Karpas-422 (cell line): ENCODE measurements at places on chromosomes 1 and 21. TPM values are rescaled to one million over a fixed set of nuclear protein-coding genes. Genes with fewer than 3 reads are reported as not detected.

The MIXL1 gene
- total RNA-seq = 9.2 and 20.8 TPM in 2 replicates

The CDC42BPA gene
- not detected in 2 replicates for total RNA-seq

The RNU1-2 gene
- total RNA-seq = under 0.01 TPM in 2 replicates

The PRKAA2 gene
- not detected in 2 replicates for total RNA-seq

The WNT4 gene
- not detected in 2 replicates for total RNA-seq

The OPTC gene
- not detected in 2 replicates for total RNA-seq

The PCSK9 gene
- not detected in 2 replicates for total RNA-seq

The OR13G1 gene
- total RNA-seq = not detected in 2 replicates

The RNU1-3 gene
- under 0.01 TPM in 2 replicates for total RNA-seq

DNA sequence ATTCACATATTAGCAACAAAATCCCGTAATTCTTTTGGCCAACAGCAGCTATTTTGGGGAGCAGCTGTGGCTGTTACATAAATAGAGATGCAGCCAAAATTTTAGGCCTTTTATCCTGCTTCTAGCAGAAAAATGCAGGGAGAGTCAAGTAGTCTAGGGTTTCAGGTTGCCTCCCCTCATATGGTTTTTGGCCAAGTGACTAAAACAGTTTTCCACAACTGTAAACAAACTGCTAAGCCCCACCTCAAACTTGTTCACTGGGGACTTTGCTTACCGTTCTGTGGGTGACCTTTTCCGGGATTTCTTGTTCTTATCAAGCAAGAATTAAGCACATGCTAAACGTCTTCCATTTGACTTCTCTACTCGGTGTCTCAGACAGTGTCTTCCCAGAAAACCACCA, 133.4 kb downstream of the EDEM3 start:
- no peak overlapping the region for H3K27ac ChIP-seq
- DNase-seq = no peak
- 0 out of 2 replicates have a peak, but pooled peaks cover 5% of the 10 kb centered on the region for H3K27me3 ChIP-seq
- no peaks in the 10 kb centered on the region for H3K36me3 ChIP-seq
- no peak overlapping the region for H3K4me3 ChIP-seq

GRCh38 chr1:59272507-59272906, 24.4 kb upstream of the FGGY start:
- no peak overlapping the region for H3K27ac ChIP-seq
- DNase-seq = no peak
- no peaks in the 10 kb centered on the region for H3K27me3 ChIP-seq
- peaks cover 21% of the 10 kb centered on the region for H3K4me1 ChIP-seq

GRCh38 chr1:117032681-117033539, 27.2 kb upstream of the TTF2 start:
- H3K27ac ChIP-seq = no peak overlapping the region
- H3K4me1 ChIP-seq = no peaks in the 10 kb centered on the region
- H3K36me3 ChIP-seq = no peaks in the 10 kb centered on the region

DNA sequence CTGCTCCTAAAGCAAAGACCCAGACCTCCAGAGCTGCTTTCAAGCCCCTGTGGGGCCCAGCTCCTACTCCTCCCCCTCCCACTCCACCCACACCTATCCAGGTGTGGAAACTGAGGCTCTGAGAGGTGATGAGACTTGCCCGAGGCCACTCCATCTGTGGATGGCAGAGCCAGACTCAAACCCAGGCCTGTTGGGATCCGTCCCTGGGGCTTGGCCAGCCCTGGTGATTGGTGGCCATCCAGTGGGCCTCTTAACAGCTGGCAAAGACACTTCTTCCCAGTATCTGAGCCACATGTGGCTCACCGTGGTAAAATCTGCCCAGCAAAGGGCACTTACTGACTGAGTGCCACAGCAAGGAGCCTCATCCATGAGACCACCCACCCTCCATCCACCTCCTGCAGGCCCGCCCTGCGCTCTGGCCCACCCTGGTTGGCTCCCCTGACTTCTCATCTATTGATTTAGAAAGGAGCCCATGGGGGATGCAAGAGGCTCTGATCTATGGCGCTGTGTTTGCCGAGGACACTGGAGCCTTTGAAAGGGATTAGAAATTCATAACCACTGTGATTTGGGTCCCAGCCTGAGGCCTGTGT, 398.5 kb downstream of the PTPRU start:
- no peaks in the 10 kb centered on the region for H3K4me1 ChIP-seq
- no peak for DNase-seq

DNA sequence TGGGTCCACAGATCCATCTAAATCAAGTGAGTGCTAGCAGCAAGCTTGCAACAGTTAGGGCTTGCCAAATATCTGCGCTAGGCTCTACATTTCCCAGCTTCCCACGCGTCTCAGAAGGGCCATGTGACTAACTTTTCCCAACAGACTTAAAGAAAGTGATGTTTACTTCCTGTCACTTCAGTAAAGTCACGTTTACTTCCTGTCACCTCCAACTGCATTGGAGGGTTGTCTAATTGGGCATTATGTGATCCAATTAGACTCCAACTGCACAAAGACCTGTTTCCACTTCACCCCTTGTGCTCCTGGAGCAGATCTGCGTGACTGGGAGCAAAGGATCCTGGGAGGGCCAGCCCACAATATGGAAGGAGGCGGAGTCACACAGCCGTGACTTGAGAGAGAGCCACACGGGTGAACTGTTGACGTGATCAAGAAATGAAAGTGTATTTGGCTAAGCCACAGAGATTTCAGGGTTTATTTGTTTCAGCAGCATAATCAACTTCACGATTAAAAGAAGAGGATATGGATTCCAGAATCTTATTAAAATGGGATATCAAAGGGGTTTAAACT, 77.7 kb downstream of the CYYR1 start:
- H3K27me3 ChIP-seq = no peaks in the 10 kb centered on the region
- DNase-seq = no peak
- no peaks in the 10 kb centered on the region for H3K4me1 ChIP-seq
- H3K27ac ChIP-seq = no peak overlapping the region
- no peak overlapping the region for H3K4me3 ChIP-seq

DNA sequence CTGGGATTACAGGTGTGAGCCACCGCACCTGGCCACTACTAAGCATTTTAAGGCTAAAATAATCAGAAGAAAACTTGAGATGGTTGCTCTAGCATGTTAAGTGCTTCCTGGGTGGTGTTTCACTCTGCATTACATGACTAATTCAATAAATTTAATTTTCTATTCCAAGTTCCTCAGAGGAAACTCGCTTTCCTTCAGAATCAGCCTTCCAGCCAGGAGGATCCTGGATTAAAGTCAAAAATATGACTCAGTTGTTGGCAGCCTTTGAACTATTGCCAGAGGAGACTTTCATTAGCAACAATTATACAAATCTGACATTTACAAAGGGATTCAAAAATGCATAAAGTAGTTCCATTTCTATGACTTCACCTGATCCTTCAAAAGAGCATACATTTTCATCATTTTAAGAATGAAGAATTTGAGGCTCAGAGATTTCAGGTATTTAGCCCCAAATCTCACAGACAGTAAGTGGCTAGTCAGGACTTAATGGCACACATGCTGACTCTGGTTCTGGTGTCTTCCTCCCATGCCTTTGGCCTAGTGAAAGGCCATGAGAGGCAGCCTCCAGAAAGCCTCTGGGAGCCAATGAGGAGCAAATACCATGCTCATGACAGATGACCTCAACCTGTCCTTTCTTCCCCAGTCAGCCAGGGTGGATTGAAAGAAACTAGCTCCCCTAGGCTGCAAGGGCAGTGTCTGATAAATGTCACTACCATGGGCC, 115.7 kb downstream of the MAP3K21 start:
- H3K4me3 ChIP-seq = no peak overlapping the region
- no peaks in the 10 kb centered on the region for H3K36me3 ChIP-seq
- H3K27ac ChIP-seq = no peak overlapping the region
- no peaks in the 10 kb centered on the region for H3K27me3 ChIP-seq
- DNase-seq = no peak
- H3K4me1 ChIP-seq = no peaks in the 10 kb centered on the region

- H3K27me3 ChIP-seq = no peaks in the 10 kb centered on the region
- H3K4me1 ChIP-seq = no peaks in the 10 kb centered on the region
- DNase-seq = no peak
- H3K4me3 ChIP-seq = no peak overlapping the region
These were observed 7.4 kb upstream of the EFNA1 start for GRCh38 chr1:155120253-155120652.

- H3K4me1 ChIP-seq = no peaks in the 10 kb centered on the region
- no peaks in the 10 kb centered on the region for H3K27me3 ChIP-seq
- H3K4me3 ChIP-seq = no peak overlapping the region
- no peak for DNase-seq
- H3K36me3 ChIP-seq = no peaks in the 10 kb centered on the region
These were observed 81.6 kb upstream of the TTC34 start for GRCh38 chr1:2882966-2883696.

- no peaks in the 10 kb centered on the region for H3K27me3 ChIP-seq
- no peaks in the 10 kb centered on the region for H3K36me3 ChIP-seq
- no peak overlapping the region for H3K27ac ChIP-seq
- peak; percentile 48 for DNase-seq
These were observed 96.4 kb downstream of the C1orf21 start for GRCh38 chr1:184483101-184483683.

GRCh38 chr1:6274102-6274501, 13.2 kb upstream of the GPR153 start:
- no peak for DNase-seq
- H3K27ac ChIP-seq = no peak overlapping the region
- H3K36me3 ChIP-seq = no peaks in the 10 kb centered on the region
- H3K4me1 ChIP-seq = no peaks in the 10 kb centered on the region
- no peaks in the 10 kb centered on the region for H3K27me3 ChIP-seq
- no peak overlapping the region for H3K4me3 ChIP-seq

DNA sequence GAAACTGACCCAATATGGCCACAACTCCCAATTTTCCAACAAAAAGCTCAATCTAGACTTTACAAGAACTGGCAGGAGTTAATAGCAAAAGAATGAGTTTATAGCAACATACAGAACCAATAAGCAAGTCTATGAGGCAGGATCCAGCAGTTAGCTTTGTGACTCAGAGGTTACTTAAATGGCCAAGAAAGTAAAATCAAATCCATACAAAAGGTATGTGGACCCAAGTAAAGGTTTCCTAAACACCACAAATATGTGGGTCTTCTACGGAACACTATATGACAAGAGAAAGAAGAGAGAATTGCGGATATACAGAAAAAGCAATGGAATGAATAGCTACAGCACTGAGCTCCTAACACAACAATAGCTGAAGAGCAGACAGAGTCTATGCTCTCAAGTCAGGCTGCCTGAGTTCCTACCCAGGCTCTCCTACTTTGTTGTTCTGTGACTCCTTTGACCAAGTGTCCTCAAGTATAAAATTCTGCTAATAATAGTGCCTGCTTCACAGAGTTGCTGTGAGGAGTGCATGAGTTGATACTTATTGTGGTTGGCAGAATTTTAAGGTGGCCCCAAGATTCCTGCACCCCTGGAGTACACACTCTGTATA, 204.3 kb downstream of the SMYD3 start:
- no peak for DNase-seq
- H3K4me1 ChIP-seq = peaks cover 4% of the 10 kb centered on the region; the same call in 1 of the 2 replicates
- no peaks in the 10 kb centered on the region for H3K27me3 ChIP-seq
- no peak overlapping the region for H3K27ac ChIP-seq
- H3K36me3 ChIP-seq = no peaks in the 10 kb centered on the region
- H3K4me3 ChIP-seq = no peak overlapping the region

DNA sequence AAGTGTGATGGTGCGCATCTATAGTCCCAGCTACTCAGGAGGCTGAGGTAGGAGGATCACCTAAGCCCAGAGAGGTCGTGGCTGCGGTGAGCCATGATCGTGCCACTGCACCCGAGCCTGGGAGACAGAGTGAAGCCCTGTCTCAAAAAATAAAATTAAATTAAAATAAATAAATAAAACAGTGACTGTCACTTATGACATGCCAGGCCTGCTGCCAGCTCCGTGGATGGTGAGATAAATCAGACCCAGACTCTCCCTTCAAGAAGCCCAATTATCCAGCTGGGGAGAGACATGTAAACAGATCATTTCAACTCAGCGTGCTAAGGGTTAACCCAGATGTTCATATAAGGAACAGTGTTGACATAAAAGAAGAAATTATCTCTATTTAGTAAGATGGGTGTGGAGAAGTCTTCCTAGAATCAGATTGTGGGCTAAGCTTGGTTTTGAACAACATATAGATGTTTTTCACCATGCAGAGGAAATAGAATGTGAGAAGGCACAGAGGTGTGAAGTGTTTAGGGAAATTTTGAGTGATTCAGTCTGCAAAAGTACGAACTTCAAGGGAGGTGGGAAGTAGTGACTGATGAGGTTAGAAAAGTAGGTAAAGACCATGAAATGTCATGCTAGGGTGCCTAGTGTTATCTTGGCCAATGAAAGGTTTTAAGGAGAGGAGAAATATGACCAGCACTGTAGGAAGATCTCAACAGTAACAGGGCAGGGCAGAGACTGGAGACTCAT, 18.3 kb downstream of the YARS1 start:
- no peak overlapping the region for H3K27ac ChIP-seq
- DNase-seq = peak; percentile 42
- no peaks in the 10 kb centered on the region for H3K27me3 ChIP-seq
- no peak overlapping the region for H3K4me3 ChIP-seq
- H3K4me1 ChIP-seq = peaks cover 8% of the 10 kb centered on the region

DNA sequence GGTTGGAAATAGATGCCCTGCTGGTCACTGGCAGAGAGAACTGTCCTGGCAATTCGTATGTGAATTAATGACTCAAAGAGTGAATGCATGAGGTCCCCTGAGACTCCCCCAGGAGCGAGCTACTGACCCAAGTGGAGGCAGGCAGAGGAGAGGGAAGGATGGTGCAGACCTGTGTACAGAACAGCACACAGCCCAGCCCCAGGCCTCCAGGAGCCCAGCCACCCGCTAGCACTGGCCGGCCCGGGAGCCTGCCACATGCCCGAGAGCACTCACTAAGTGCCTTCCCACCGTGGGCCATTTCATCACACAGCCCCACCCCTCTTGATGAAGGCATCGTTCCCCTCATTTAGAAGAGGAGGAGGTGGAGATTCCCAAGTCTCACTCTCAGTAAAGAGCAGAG, 62.0 kb upstream of the IGSF21 start:
- H3K27me3 ChIP-seq = no peaks in the 10 kb centered on the region
- peak overlapping the region; percentile 46; the same call in 1 of the 2 replicates for H3K4me3 ChIP-seq
- no peak for DNase-seq
- peak overlapping the region; percentile 72 for H3K27ac ChIP-seq
- H3K4me1 ChIP-seq = peaks cover 51% of the 10 kb centered on the region

- H3K4me3 ChIP-seq = no peak overlapping the region
- DNase-seq = no peak
- peaks cover 59% of the 10 kb centered on the region for H3K4me1 ChIP-seq
- H3K27me3 ChIP-seq = no peaks in the 10 kb centered on the region
- H3K27ac ChIP-seq = peak overlapping the region; percentile 53; the same call in 1 of the 2 replicates
- H3K36me3 ChIP-seq = no peaks in the 10 kb centered on the region; the same call in 1 of the 2 replicates
These were observed 128.4 kb downstream of the S1PR1 start for GRCh38 chr1:101365186-101365585.

DNA sequence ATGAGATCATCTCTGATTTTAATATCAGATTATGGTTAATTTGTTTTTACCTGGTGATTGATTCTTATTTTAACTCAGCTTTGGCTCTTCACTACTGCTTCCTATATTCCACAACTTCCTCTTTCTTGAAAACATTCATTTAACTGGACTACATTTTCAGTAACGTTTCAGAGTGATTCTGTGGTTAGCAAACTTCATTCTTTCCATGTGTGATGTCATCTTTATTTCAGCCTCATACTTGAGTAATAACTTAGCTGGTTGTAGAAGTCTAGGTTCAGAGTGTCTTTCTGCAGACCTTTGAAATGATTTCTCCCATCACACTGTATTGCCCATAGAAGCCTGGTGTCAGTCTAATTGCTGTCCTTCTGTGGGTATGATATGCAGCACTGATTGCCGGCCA, 36.0 kb upstream of the SLC35F3 start:
- no peaks in the 10 kb centered on the region for H3K27me3 ChIP-seq
- H3K36me3 ChIP-seq = no peaks in the 10 kb centered on the region
- H3K4me3 ChIP-seq = no peak overlapping the region
- no peak for DNase-seq
- no peak overlapping the region for H3K27ac ChIP-seq
